ENCODE measurements at places on chromosomes 6 and 20.
A peak's percentile ranks its signal among the peaks of the same experiment; 100 is the strongest.

DNA sequence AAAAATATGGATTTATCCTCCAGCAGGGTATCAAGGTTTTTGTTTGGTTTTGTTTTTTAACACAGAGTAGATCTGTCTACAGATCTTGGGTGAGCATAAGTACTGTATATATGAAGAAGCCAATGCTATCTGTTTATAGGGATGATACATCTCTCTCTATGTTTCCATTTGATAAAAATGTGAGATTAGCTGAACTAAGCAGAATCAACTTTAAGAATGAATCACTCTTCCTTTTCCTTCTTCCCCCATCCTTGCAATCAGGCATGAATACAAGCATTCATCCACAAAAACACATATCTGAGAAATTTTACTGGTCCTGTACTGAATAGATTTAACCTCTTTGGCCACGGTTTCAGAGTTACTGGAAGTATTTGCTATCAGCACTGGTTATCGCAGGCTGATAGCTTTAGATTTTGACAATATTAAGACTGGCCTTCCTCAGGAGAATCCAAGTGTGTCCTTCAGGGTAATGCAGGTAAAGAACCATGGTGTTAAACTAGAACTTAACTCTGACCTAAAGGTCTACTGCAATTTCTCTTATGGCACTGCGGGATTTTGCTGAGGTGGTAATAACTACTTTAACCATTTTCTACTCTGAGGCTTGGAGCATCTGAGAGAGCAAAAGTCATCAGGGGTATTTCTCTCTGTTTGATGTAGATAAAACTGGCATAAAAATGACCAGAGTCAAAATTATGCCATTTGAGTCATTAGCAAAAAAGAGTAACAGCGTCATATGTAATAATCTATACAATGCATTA lies 1.5 kb downstream of the SNAP25 start:
- no peak overlapping the region for H3K4me3 ChIP-seq
- H3K27me3 ChIP-seq, result no peaks in the 10 kb centered on the region
- H3K4me1 ChIP-seq, result peaks cover 16% of the 10 kb centered on the region
- H3K27ac ChIP-seq, result no peak overlapping the region
- no peaks in the 10 kb centered on the region for H3K36me3 ChIP-seq

DNA sequence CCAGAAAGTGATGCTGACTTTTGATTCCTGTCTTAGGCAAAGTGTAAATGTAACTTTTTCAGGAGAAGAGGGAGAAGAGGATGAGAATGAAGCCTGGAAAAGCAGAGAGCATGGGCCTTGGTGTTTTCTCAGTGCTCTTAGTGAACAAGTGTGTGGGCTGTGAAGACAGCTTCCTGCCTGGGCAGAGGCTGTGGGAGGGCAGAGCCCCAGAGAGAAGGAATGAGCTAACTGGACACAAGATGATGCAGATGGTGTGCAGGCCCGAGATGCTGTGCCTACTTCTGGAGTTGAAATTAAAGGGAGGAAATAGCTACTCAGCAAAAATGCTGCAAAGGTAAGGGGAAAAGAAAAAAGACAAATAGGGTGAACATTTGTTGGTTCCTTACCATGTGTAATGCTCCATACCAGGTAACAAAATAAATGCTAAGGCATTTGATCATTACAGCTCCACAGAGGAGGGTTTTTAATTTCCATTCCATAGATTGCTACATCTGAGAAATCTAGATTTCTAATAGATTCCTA lies 87.0 kb upstream of the CEP162 start:
- H3K27me3 ChIP-seq, result no peaks in the 10 kb centered on the region
- no peak for DNase-seq
- no peaks in the 10 kb centered on the region for H3K36me3 ChIP-seq
- H3K27ac ChIP-seq, result no peak overlapping the region

DNA sequence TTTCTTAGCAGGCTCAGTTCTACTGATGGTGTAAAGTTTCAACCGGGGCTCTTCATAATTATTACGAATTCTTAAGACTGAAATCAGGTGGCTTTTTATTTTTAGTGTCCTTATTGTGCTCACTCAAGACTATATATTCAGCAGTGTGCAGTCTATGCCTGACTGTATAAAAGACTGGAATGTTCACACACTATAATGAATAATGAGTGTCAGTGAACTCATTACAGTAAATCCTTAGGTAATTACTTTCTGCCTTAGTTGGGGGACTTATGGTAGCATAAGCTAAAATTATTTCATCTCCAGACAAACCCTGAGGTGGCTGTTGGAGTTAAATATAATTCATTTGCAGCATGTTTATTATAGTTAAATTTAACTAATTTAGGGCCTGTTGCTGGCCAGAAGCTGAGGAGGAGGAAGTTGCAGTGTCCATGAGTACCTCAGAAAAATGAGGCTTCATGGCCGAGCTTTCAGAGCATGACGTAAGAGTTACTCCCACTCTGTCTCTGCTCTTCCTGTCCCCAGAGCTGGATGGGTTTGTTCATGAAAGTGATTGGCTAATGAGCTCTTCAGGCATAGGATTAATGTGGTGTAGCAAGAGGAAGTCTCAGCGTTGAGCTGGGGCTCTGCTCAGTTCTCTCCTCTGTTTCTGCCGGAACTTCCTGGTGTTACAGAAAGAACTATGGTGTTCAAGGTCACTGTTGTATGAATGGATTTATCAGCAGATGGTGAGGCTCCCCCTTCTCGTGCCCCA lies 335.7 kb downstream of the NRN1 start:
- peaks cover 18% of the 10 kb centered on the region for H3K4me1 ChIP-seq
- H3K36me3 ChIP-seq, result no peaks in the 10 kb centered on the region
- peak; percentile 59 for DNase-seq
- no peaks in the 10 kb centered on the region for H3K27me3 ChIP-seq

GRCh38 chr20:10857352-10858070 lies 183.7 kb upstream of the JAG1 start:
- H3K27me3 ChIP-seq, result no peaks in the 10 kb centered on the region
- peaks cover 11% of the 10 kb centered on the region for H3K4me1 ChIP-seq
- H3K27ac ChIP-seq, result no peak overlapping the region
- no peaks in the 10 kb centered on the region for H3K36me3 ChIP-seq
- H3K4me3 ChIP-seq, result no peak overlapping the region
- peak; percentile 90 for DNase-seq

- no peaks in the 10 kb centered on the region for H3K27me3 ChIP-seq
- peak; percentile 59 for DNase-seq
- no peak overlapping the region for H3K4me3 ChIP-seq
- H3K4me1 ChIP-seq, result peaks cover 7% of the 10 kb centered on the region
- no peak overlapping the region for H3K27ac ChIP-seq
Measured at GRCh38 chr20:46770330-46771194, 61.1 kb downstream of the SLC2A10 start.

GRCh38 chr6:143232849-143233248 lies 172.2 kb downstream of the AIG1 start:
- no peaks in the 10 kb centered on the region for H3K4me1 ChIP-seq
- no peak overlapping the region for H3K27ac ChIP-seq
- no peak overlapping the region for H3K4me3 ChIP-seq
- no peak for DNase-seq

DNA sequence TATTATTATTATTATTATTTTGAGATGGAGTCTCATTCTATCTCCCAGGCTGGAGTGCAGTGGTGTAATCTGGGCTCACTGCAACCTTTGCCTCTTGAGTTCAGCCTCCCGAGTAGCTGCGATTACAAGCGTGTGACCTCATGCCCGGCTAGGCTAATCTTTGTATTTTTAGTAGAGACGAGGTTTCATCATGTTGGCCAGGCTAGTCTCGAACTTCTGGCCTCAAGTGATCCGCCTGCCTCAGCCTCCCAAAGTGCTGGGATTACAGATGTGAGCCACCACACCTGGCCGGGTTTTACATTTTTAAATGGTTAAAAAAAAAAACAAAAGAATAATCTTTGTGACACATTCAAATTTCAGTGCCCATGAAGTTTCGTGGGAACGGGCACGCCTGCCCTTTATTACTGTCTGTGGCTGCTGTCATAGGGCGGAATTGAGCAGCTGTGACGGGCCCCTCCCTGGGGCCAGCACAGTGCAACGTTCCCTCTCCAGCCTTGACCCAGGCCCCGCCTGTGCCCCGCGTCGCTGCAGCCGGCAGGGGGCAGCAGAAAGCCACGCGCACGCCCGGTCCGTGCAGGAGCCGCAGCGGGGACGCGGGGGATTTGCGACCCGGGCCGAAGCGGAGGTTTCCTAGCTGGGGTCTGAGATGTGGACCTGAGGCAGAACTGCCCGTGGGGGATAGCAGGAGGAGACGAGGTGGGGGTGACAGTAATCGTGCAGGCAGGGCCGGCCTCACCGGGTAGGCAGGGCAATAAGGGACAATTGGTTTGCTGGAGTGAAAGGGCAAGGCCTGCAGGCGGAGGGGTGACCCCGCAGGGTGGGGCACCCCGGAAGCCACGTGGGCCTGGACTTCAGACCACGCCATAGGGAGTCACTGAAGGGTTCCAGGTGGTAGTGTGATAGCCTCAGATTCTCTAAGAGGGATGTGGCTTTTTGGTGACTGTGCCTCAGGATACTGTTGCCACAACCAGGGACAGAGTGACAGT lies 54.3 kb downstream of the SYTL3 start:
- H3K27me3 ChIP-seq, result no peaks in the 10 kb centered on the region
- H3K27ac ChIP-seq, result no peak overlapping the region
- H3K4me3 ChIP-seq, result peak overlapping the region; percentile 62
- DNase-seq, result peak; percentile 4

- H3K27me3 ChIP-seq, result no peaks in the 10 kb centered on the region
- H3K27ac ChIP-seq, result no peak overlapping the region
- H3K4me1 ChIP-seq, result no peaks in the 10 kb centered on the region
- no peak for DNase-seq
- no peak overlapping the region for H3K4me3 ChIP-seq
- no peaks in the 10 kb centered on the region for H3K36me3 ChIP-seq
Measured at GRCh38 chr6:39029156-39030011, 19.2 kb upstream of the GLP1R start.

GRCh38 chr20:57207251-57207650 lies 59.2 kb downstream of the BMP7 start:
- H3K4me3 ChIP-seq, result no peak overlapping the region
- H3K27ac ChIP-seq, result no peak overlapping the region
- peaks cover 19% of the 10 kb centered on the region for H3K4me1 ChIP-seq
- no peak for DNase-seq
- H3K27me3 ChIP-seq, result no peaks in the 10 kb centered on the region
- H3K36me3 ChIP-seq, result no peaks in the 10 kb centered on the region

DNA sequence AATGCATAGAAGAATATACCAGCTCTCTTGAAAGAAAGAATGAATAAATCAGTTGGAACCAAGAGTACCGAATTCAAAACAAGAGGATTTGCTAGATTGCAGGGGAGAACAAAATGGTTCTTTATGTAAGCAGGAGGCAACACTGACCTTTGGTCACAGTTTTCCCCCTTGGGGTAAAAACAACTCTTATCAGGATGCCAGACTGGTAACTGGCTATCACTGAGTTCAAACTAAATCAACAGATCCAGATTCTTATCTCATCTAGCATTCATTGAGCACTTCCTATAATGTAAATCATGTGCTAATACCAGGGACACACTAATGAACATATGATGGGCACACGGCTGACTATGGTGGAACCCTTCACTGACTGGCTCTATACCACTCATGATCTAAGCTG lies 4.8 kb upstream of the IL17F start:
- H3K27ac ChIP-seq, result no peak overlapping the region
- DNase-seq, result no peak
- H3K4me1 ChIP-seq, result no peaks in the 10 kb centered on the region
- H3K27me3 ChIP-seq, result peaks cover 16% of the 10 kb centered on the region
- no peaks in the 10 kb centered on the region for H3K36me3 ChIP-seq
- no peak overlapping the region for H3K4me3 ChIP-seq
